Ureter (tissue), 1 donor: ENCODE measurements at places on chromosomes 7 and 10. TPM values are rescaled to one million over a fixed set of nuclear protein-coding genes. Genes with fewer than 3 reads are reported as not detected.

The TMEM270 gene
- total RNA-seq = not detected

The HECW1 gene
- 1.3 TPM for total RNA-seq

The PBLD gene
- 13.9 TPM for total RNA-seq

The ZNF487 gene
- total RNA-seq = 9.6 TPM

The DDX50 gene
- 33.9 TPM for total RNA-seq
